ENCODE measurements at places on chromosomes 3 and 15.

DNA sequence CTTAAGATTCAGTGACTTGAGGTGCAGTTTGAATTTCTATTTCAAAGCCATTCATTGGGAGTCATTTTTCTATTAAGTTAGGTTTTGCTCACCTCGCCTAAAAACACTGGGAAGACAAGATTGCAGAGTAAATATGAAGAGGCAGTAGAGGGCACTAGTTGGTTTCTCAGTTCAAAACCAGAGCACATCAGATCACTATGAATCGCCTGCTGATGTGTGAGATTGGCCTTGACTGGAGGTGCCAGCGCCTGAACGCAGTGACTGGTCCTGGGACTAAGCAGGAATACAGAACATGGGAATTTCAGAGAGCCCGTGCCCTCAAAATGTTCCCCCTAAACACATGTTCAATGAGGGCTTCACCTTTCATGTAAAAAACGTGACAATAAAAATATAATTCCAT lies 229.0 kb downstream of the ITPR1 start:
- peak; percentile 43 for DNase-seq

- DNase-seq, result no peak
Measured at GRCh38 chr15:49115062-49115461, 40.3 kb downstream of the COPS2 start.

DNA sequence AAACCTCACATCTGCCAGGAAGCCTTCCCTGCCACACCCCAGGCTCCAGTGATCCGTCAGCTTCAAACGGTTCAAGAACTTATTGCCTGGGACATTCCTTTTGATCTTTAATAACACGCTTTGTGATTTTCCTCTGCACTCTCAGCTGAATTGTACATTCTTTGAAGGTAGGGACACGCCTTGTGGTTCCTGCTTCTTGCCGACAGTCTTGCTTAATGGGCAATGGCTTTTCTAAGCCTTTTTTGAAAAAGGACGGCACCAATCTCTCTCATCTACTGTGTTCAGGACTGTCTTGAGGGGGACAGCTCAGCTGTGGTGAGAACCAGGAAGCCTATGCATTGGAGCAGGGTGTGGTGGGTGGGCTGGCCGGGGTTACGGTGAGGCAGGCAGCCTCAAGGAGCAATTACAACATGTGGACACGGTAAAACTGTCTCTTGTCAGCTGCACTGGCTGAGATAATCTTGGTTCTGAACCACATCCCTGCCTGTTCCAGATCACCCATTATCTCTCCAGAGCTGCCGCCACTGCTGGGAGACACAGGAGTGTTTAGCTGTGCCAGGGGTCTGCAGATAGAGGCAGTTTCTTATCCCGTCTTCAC lies 46.0 kb upstream of the GLCE start:
- DNase-seq, result no peak

GRCh38 chr3:162166543-162166942 lies 669.9 kb downstream of the OTOL1 start:
- DNase-seq, result no peak

All from muscle of back (tissue), 13 donors.